Stimulated activated CD8-positive, alpha-beta memory T cell treated with anti-CD3 and anti-CD28 coated beads, Interleukin-15, amount 100 ng/mL, for 24 hours (primary cell): ENCODE measurements at places on chromosomes 2 and 18.

DNA sequence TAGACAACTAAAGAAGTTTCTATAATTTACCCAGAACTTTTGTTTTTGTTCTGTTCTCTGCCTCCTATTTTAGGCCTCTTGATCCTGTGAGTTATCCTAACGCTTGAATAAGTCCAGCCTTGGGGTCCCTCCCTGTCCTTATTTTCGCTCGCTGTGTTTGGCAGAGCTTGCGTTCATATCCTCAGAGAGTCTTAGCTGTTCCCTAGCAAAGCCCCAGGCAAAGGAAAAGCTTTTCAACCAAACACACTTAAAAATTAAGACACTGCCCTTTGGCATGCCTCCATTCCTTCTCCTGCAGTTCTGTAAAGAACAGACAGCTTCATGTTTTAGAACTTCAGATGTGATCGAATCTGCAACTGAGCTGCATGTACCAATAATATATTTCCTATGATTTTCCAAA, 517.2 kb downstream of the SUCLG1 start:
- DNase-seq: no peak

DNA sequence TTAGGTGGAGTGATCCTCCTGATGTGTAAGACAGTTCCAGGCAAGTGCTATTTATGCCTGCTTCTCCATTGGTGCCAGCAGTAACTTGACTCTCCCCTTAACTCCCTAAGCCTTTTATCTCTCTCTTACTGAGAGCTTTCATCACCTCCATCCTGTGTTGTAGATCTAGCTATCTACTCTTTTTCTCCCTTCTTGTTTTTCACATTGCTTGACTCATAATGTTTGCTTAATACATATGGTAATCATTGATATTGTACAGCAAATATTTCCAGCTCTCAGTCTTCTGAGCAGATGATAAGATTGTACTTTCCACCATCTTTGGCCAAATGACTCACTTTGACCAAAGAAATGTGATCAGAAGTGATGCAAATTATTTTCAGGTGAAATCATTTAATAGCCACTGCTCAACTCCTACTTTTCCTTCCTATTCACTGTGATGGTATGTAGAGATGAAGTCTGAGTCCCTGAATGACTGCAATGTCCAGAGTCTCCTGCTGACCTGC, 165.0 kb downstream of the PLCL1 start:
- DNase-seq: no peak

GRCh38 chr2:18623782-18624181, 34.4 kb upstream of the NT5C1B start:
- no peak for DNase-seq

DNA sequence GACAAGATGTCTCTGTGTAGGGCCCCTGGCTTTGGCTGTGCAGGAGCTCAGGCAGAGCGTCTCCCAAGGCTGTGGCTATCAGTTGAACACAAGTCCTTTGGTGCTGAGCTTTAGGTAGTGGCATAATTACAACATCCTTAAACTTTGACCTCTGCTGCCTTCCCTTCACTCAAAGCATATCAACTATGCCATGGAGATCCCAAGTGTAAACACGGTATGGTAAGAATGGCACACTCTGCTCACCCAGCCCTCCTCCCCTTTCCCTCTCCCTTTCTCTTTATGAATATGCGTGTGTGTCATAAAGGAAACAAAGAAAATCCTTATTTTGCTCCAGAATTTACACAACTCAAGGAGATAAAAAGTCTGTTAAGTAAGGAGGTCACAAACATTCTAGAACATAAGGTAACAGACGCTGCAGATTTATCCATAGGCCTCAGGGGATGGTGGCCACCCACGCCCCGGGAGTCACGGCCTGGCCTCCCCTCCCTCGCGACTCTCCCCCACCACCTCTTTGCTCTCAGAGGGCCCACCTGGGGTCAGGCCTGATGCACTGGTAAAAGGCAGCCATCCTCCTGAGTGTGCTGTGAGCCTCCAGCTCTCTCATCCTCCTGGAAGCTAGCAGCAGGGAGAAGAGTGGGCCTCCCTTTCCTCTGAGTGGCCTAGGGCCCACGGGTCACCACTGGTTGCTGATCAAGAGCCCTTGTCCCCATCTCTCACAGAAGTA, 67.3 kb downstream of the CRACDL start:
- DNase-seq: no peak

DNA sequence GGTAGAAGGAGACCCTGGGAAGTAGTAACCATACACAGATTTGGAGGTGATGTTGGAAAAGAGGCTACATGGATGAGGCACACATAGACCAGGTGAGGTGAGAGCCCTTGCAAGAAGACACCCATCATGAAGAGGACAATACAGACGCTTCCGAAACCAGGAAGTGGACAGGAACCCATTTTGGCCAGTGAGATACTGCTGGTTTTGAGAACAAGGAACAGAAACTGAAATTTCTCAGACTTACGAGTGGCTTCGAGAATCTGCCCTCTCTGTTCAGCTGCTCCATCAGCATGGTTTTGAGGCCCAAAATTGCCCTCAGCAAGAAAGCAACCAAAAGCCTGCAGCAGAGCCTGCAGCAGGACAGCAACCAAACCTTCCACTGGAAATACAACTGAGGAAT, 479.1 kb upstream of the NRXN1 start:
- no peak for DNase-seq

GRCh38 chr2:20182241-20182931, 42.5 kb downstream of the SDC1 start:
- no peak for DNase-seq

GRCh38 chr2:11805920-11806319, 59.5 kb downstream of the LPIN1 start:
- no peak for DNase-seq

DNA sequence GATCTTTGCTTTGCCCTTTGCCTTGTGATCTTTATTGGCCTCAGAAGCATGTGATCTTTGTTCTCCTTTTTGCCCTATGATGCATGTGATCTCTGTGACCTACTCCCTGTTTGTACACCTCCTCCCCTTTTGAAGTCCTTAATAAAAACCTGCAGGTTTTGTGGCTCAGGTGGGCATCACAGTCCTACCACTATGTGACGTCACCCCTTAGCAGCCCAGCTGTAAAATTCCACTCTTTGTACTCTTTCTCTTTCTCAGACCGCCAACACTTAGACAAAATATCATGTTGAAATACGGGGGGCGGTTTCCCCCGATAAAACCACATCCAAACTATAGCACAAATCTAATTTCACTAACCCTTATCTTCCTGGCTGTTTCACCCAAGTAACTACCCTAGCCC, 76.7 kb upstream of the RAPGEF4 start:
- no peak for DNase-seq

DNA sequence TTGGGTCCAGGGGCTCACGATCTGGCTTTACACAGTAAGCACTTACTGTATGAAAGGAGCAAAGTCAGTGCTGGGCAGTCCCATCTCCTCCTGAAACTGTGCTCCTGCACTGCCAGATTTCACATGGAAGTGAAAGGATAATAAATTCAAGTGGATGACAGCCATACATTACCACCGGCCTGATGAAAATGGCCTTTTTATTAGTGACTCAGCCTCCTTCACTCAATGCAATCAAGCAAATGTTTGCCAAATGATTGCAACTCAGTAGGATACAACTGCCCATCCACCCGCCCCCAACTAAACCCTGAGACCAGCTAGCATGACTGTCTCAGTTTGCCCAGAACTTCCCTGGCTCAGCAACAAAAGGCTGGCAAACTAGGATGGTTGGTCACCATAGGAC, 77.1 kb downstream of the MYO5B start:
- DNase-seq: no peak

DNA sequence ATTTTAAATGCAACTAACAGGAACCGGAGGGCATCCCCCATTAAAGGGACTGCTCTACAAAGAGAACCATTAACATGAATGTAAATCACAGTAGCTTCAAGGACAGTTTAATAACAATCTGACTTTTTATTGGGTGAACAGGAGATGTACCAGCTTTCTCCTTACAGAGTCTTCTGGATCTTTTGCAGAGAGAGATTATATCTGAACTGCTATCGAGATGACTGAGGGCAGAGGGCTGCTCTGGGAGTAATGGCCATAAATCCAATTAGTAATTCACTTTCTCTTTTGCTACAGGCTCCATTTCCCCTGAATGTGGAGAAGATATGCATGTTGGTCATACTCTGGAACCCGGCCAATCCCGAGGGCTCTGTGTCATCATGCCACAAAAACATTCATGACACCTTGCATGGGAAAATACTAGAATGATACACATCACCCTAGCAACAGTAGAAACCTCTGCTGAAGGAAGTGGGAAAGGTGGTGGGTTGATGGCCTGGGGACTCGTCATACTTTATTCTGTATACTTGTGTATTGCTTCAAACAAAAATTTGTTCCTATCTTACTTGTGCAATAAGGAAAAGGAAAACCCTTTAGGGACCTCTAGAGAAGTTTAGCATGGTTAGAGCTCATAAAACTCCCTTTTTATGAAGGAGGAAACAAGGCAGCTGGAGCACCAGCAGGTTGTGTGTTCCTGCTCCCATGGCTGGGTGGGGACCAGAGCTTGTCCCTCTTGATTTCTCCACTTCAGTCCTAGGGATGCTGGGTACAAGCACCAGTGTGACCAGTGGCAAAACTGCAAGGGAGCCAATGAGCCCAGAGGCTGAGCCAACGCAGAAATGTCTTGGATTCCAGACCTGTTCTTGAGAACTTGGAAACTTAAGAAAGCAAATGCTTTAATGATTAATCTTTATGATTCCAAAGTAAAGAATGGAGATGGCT, 26.0 kb downstream of the CTAGE1 start:
- DNase-seq: no peak

DNA sequence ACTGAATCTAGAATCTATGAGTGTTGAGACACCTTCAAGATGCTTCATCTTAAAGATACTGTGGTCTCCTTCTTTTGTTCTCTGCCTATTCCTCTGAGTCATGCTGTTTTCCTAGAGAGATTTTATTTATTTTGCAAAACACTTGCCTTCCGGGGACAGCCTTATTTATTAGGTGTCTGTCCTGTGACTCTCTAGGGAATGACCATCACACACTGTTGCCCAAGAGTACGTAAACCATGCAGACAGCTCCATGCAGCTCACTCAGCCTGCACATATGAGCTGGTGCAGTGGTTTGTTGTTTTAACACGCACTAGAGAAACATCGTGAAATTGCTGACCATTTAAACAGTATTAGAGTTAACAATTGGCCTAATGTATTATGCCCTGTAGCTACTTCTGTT, 12.4 kb upstream of the ADCYAP1 start:
- no peak for DNase-seq

- no peak for DNase-seq
These were observed 174.0 kb upstream of the NT5C1B start for GRCh38 chr2:18763338-18763737.

- no peak for DNase-seq
These were observed 59.9 kb downstream of the SUMO1 start for GRCh38 chr2:202178346-202178958.

GRCh38 chr18:80133124-80133523, 24.1 kb downstream of the ADNP2 start:
- no peak for DNase-seq

DNA sequence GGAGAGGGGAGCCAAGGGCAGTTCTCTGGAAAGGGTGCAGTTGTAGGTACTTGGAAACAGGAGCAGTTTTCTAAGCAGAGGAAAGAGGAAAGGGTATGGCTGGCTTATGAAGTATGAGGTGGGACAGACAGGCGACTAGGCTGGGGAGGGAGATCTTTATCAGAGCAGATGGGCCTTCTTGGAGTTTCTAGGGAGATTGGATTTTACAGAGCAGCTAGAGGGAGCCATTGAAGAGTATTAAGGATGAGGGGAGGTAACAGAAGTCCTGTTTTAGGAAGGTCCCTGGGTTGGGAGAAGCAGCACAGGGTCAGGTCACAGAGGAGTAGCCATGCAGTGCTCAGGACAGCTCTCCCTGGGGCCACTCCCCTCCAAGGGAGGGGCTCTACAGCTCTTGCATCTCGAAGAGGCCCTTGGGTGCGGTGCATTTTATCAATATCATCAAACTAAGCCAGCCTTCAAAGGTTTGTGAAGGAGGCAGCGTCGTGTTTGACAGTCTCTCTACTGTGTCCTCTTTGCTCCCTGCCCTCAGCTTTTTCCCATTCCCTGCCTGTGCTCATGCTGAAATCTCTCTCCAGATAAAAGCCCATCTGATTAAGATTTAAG, 154.3 kb downstream of the SETBP1 start:
- DNase-seq: no peak

GRCh38 chr2:191845248-191845715, 1.6 kb downstream of the CAVIN2 start:
- DNase-seq: no peak

DNA sequence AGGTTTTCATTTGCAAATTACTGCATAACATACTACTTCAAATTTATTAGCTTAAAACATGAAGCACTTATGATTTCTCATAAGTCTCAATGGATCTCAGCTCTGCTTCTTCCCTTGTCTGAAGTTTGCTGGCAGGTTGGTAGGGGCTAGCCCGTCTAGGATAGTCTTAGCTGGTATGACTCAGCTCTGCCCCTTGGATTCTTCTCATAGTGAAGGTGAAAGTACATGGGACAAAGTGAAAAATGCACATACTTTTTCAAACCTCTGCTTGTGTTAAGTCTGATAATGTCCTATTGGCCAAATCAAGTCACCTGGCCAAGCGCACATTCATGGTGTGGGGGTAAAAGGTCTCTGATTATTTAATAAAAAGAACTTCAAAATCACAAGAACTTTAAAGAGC, 184.8 kb upstream of the VWC2L start:
- no peak for DNase-seq

DNA sequence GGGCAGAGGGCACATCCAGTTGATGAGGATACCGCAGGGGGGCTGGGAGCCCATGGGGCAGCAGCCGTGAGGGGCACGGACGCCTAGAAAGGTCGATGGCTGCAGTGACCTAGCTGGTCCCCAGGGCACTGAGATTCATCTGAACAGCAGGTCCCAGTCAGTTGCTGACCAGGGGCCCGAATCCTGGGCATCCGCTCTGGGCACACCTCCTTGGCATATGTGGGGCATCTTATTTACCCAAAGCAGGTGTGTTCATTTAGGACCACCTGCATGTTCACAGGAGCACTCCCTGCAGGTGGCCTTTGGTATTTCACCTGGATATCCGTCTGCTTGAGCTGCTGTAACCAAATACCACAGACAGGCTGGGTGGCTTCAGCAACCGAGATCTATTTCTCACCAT, 72.0 kb upstream of the ODC1 start:
- no peak for DNase-seq

- no peak for DNase-seq
These were observed 48.1 kb downstream of the KCNE4 start for GRCh38 chr2:223100061-223100511.

GRCh38 chr18:67596003-67596402, 79.5 kb upstream of the DSEL start:
- DNase-seq: no peak
